ENCODE measurements at places on chromosomes 11 and 22.

GRCh38 chr11:10204021-10204420, 90.0 kb downstream of the SBF2 start:
- no peak for DNase-seq

GRCh38 chr11:34192481-34193401, 87.3 kb downstream of the NAT10 start:
- DNase-seq = no peak

DNA sequence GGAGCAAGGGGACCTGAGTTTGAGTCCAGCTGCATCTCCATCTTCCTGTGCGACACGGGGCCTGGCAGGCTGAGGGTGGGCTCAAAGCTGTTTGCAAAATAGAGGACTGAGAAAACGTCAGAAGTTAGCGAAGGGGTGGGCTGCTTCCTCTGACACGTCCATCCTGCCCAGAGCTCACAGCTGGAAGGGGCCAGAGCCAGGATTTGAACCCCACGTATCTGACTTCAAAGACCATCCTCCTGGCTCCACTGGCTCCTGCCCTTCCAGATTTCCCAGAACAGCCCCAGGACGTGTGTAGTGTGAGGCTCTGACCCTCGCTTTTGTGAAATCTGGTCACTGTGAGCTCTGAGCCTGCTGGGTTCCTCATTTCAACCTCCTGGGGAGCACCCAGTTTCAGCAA, 56.3 kb downstream of the CD82 start:
- no peak for DNase-seq

DNA sequence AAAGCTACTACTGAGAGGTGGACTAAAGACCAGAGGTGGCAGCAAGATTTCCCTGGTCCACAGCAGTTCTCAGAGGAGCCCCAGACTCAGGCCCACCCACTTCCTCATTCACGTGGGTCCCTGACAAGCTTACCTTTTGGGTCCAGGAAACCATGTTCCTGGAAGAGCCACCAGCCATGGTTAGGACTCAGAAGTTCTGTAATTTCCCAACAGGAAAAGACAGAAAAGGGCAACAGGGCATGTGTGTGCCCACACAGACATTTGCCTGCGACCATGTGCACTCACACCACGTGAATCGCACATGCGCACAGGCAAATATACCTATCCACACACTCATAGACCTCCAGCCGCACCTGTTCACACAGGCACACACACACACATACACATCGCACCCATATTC, 42.9 kb downstream of the LRRC32 start:
- DNase-seq = no peak

DNA sequence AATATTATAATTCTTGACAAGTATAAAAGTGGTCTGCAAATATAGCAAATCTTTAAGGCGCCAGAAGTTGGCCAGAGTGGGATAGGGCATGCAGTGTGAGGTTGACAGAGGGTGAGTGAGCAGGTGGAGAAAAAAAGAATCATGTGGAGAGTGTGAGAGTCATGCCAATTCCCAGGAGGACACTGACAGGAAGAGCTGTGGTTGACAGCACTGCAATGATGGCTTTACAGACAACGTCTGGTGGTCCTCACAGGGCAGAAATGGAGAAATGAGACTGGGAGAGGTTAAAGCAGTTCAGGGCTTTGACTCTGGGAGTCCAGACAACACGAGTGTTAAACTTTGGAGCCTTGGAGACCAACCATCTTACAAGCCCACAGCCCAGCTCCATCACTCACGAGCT, 34.9 kb downstream of the SERPIND1 start:
- no peak for DNase-seq

DNA sequence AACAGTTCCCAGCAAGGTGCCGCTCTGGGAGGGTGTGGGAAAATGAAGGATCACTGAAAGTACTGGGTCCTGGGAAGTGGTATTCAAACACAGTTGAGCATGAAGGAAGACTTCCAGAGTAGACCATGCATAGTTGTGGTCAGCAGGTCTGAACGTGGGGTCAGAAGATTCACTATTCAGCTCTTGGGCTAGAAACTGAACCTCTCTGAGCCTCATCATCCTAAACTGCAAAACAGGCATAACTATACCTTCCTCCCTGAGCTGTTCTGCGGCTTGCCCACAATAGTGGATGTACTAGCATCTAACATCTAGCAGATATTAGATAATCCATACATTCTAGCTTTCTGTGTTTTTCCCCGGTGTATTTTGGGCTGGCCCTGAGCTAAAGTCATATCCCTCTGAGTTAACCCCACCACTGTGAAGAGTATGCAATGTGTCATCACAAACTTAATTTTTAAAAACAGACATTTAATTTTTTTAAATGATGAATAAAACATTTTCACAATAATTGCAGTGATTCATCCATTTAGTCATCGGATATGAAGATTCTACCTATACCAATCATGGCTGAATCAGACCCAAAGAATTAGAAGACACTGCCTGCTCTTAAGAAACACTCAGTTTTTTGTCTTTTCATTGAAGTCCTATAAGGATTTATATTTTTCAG, 179.1 kb downstream of the BLID start:
- DNase-seq = no peak

- DNase-seq = no peak
Observed at GRCh38 chr22:28674121-28674563, 5.5 kb downstream of the TTC28 start.

DNA sequence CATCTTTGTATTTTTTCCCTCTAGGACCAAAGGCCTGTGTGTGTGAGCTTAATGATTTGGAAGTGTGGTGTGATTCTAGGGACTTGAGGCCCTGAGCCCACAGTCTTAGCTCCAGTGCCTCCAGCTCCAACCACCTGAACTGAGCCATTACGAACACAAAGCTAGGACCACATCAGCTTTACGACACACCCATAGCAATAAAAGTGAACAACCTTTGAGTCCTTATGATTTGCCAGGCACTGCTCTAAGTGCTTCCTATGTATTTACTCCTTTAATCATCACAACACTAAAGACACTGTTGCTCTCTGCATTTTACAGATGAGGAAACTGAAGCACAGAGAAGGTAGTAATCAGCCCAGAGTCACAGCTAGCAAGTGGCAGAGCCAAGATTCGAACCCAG, 126.4 kb downstream of the EHF start:
- DNase-seq = no peak

DNA sequence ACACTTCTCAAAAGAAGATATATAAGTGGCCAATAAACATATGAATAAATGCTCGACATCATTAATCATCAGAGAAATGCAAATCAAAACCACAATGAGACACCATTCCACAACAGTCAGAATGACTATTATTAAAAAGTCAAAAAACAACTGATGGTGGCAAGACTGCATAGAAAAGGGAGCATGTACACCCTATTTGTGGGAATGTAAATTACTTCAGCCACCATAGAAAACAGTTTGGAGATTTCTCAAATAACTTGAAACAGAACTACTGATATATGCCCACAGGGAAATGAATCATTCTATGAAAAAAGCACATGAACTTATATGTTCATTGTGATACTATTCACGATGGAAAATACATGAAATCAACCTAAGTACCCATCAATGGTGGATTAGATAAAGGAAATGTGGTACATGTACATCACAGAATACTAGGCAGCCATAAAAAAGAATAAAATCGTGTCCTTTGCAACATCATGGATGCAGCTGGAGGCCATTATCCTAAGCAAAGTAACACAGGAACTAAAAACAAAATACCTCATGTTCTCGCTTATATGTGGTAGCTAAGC, 42.4 kb downstream of the GLYATL2 start:
- no peak for DNase-seq

DNA sequence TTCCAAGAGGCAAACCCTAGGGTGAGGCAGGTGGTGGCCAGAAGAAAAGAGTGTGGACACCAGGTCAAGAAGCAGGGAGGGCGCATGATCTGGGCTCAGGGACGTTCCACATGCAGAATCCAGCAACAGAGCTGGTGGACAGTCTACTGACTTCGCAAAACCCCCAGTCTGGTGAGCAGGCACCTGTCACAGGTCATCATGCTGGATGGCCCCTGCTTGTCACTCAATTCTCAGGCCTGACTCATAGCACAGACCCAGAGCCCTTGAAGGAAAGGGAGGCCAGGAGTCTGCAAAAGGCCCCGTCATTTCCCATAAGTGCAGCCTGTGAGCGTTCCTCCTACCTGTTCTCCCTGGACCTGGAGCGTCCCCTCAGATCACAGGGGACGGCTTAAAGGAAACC, 18.2 kb downstream of the APOL4 start:
- no peak for DNase-seq

DNA sequence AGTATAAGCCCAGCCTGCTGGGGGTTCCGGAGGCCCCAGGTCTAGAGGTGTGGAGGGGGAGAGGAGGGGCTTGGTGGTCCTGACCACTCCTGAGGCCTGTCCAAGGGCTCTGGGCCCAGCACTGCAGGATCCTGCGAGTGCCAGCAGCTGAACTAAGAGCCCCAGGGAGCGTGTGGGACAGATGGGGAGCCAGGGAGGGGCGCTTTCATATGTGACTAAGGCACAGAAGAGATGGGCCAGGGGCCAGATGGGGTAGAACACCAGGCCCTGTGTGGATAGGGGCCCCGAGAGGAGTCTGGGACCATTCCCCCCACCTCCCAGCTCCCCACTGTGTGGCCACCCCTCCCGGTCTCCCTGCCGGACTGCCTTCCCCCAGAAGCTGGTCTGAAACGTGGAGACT, 18.4 kb downstream of the MAFF start:
- no peak for DNase-seq

DNA sequence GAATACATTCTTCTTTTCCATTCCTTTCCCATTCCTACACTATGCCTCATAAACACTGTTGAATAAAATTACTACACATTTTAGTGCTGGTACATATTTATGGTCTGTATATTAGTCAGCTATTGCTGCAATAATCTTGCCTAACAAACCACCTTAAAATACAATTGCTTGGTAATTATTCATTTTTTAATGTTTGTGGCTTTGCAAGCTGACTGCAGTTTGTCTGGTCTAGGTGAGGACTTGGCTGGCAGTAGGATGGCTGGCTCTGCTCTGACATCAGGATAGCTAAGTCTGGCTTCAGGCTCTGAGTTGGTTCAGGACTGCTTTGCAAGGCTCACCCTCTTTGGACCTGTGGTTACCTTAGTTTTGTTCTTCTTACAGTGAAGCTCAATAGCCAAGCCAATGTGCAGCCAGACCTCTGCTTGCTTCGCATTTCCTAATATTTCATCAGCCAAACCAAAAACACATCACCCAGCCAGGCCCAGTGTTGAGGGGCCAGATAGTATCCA, 913.4 kb upstream of the RAG2 start:
- DNase-seq = no peak

GRCh38 chr11:12174477-12175143, 64.2 kb downstream of the MICAL2 start:
- no peak for DNase-seq

DNA sequence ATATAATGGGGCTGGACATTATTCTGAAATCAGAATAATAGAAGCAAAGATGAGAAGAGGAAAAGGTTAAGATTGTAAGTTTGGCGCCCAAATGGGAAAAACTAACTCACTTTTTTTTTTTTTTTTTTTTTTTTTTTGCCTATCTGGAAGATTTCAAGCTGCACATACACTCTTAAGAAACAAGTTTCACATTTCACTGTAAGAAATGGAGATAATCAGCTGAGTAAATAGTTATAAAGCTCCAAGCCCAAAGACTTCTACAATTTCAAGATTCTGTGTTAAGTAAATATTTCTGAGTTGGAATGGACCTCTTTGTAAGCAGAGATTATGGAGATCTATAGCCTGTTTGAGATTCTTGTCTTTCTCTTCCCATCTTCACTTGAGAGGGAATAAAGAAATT, 140.0 kb downstream of the SLC17A6 start:
- no peak for DNase-seq

DNA sequence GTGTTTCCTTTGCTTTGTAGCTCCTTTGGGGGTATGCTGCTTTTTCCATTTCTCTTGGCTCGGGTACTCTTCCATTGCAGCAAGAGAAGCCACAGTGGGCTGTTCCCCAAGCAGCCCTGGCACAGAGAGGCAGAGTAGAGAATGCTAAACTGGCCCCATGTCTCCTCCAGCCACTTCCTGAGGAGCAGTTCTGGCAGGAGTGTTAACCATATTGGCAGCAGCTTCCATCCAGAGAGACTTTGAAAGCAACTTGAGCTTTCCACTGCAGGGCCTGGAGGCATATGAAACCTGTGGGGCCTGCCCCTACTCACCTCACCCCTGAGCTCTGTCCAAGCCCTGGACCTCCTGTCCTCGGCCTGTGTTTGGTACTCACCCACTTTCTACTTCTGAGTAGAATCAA, 61.8 kb downstream of the ALX4 start:
- DNase-seq = no peak

DNA sequence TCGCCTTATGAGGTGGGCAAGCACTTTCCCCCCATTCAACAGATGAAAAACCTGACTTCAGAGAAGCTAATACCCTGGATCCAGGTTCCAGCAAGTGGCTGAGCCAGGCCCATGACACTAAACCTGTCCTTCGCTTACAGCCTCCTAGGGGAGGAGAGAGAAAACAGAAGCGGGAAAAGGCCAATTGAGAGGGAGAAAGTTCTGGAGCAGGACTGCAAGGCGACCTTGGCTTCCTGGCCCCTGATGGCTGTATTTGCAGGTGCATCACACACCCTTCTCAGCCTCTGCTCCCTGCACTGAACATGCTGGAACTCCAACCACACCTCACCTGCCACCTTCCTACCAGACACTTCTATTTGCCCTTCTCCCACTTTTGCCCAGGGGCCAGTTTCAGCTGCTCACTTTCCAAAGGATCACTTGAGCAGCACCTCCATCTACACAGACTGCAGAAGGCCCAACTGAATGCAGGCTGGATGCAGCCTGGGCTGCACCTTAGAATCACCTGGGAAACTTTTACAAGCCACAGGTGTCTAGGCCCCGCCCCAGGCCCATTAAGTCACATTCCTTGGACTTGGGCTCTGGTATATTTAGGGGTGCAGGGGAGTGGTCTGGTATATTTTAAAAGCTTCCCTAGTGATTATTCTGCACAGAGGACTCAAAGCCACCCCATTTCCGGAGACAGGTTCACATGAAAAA, 14.3 kb upstream of the ADA2 start:
- DNase-seq = no peak

- no peak for DNase-seq
Observed at GRCh38 chr11:132784441-132784840, 747.9 kb downstream of the OPCML start.

- no peak for DNase-seq
Observed at GRCh38 chr11:1749395-1750351, 722 bp downstream of the IFITM10 start.

DNA sequence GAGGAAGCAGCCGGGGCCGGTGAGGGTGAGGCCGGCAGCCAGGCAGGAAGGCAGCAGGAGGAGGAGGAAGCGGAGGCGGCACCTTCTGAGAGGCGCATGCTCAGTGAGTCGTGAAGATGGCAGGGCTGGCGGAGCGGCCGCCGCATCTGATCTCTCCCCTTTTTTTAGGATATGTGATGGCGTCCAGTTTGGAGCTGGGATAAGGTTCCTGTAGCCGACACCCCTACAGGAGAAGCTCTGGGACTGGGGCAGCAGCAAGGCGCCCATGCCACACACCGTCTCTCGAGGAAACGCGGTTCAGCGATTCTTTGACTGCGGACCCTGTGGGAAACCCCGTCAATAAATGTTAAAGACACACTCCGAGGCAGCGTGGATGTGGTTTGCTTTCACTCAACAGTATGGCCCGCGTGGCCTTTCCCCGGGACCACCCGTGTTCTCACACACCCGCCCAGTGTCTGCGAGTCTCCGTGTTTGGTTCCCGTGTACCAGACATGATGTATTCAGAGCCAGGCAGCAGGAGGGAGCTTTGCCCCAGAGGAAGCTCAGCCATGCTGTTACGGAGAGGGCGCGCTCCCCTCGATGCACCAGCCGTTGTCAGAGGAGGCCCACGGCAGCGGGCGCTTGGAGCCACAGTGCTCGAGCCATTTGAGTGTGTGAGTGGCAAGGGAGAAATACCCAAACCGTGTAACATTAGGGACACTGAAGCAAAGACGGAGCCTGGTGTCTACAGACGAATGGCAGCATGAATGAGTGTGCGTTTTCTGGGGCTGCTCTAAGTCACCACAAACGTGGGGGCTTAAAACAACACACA, 27.7 kb upstream of the PARVB start:
- DNase-seq = peak; percentile 45

All from effector CD4-positive, alpha-beta T cell (primary cell).